ENCODE measurements at places on chromosomes 11 and 22.

- DNase-seq, result no peak
Observed at GRCh38 chr11:134119094-134119493, 50.2 kb downstream of the JAM3 start.

GRCh38 chr11:86245369-86246292, 1.1 kb downstream of the EED start:
- DNase-seq, result peak; percentile 7

GRCh38 chr11:86769219-86769618, 31.1 kb upstream of the PRSS23 start:
- DNase-seq, result no peak

GRCh38 chr11:27385245-27385644, 22.2 kb upstream of the CCDC34 start:
- DNase-seq, result no peak

DNA sequence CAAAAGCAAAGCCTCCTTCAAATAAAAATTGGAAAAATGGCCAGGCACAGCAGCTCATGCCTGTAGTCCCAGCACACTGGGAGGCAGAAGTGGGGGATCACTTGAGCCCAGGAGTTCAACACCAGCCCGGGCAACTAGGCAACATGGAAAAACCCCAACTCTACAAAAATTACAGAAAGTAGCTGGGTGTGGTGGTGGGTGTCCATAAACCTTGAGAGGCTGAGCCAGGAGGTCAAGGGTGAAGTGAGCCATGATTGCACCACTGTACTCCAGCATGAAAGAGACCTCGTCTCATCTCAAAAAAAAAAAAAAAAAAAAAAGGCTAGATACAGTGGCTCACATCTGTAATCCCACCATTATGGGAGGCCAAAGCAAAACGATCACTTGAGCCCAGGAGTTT, 22.3 kb downstream of the DDX6 start:
- no peak for DNase-seq
